Neural progenitor cell (in vitro differentiated cells): ENCODE measurements at places on chromosomes 3 and 15.

DNA sequence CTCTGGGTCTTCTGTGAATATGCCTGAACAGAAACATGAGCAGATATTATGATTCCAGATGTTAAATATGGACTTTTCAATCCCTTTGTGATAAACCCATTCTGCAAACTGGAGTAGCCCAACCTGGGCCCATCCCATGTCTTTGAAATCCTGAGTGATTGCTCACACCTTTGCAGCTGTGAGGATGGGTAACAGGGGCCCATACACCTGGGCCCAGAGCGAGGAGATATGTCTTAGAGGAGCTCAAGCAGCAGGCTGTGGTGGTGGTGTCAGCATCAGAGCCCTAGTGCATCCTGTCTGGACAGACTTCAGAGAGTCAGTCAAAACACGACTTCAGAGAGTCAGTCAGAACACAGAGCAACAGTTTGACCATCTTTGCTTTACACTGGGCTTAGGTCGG, 64.9 kb upstream of the LIMD1 start:
- DNase-seq: no peak

DNA sequence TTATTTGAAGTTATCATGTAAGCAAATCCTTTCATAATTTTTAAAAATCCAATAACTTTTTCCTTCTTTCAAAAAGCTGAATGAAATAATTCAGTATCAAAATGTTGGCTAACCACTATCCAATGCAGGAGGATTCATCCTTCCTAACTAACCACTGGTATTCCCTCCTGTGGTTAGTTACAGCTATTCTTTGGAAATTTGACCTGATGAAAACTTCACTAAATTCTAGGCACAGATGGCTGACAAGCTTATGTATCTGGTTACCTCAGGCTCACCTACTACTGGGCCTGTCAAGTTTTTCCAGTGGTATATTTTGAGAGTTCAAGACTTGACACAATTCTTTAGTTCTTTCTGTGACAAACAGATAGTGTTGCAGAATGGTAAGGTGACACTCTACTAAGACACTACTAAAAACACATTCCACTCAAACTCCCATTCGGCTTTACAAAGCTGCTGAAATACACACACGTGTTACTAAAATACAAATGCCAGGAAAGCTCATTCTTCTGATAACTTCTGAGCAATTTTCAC, 15.8 kb downstream of the NPTN start:
- DNase-seq: no peak

DNA sequence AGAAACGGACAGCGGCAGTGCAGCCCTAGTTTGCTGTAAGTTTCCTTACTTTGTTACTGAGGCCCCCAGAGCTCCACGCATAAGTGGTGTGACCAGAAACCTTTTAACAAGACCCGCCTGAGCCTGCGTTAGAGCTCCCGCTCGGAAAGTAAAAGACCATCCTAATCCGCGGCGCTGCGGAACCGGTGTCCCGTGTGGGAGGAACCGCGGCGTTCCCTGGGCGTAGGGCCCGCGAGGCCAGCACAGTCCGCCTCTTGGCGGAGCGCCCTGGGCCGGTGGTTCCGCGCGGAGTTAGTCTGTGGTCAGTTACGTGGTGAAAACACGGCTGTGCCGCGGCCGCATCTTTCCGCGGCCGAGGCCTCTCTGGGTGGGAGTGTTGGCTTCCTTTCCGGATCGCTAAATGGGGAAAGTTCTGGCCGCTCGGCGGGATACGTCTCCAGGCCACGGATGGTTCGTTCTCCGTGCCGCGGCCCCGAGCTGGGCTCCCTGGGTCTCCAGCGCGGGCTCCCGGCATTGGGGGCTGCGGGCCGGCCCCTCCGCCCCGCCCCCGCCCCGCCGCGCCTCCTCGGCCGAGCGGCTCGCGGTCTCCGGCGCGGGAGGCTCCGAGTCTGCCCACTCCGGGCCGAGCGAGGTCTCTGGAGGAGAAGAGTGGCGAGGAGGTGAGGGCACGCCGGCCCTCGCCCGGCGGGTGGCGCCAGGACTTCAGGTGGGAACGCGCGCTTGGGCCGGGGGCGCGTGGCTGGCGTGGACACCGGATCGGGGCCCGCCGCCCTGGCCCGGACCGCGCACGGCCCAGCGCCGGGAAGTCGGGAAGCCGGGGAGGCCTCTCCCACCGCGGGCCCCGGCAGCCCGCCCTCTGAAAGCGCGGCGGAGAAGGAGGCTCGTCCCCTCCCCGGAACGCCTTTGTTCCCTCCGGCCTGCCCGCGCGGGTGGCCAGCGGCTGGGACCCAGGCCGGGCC, 754 bp downstream of the B3GNT5 start:
- DNase-seq: peak; percentile 79

DNA sequence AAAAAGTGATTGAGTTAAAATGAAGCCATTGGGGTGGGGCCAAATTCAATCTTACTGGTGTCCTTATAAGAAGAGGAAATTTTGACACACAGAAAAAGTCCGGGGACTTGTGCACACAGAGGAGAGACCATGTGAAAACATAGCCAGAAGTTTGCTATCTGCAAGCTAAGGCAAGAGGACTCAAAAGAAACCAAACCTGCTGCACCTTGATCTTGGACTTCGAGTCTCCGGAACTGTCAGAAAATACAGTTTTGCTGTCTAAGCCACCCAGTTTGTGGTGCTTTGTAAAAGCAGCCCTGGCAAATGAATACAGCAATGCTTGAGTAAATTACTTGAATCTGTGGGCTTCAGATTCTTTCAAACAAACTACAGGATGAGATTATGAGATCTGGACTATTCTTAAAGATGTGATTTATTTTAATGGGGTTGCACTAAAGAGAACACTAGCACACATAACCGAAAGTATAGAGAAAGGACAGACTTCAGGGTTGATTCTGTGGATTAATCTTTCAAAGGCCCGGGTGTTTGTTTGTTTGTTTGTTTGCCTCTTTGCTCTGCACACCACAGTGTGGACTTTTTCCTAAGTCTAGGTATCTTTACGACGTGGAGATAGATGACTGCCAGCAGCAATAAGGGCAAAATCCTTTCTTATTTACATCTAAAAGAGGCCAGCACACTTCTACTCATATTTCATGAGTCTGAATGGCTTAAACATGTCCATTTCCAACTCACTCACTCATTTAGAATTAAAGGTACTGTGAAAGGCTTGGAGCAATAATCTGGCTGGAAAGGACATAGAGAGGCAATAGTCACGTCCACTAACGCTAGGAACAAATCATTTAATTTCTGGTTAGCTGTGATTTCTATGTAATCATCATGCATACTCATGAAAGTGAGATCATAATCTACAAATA, 53.9 kb upstream of the SSR3 start:
- DNase-seq: no peak

DNA sequence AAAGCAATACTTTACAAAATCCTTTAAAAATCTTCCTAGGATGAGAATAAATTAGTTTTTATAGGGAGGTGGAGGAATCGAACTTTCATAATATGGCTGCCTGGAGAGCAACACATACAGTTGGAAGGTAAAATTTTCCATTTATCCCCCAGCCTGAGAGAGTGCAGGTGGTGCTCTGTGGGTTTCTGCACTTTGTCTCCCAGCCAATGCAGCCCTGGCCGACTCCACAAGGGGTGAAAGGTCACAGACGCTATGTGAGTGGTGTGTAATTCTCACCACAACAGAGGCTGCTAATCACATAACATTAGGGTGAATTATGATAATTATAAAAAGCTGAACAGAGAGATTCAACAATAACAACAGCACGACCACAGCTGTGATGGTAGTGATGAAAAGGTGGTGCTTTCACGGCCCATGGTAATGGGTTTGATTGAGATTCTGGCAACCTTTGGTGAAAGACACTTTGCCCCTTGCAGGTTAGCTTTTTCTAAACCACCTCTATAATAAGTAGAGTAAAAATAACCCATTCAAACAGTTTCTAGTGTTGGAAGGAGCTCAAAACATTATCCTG, 30.1 kb upstream of the NANOGP8 start:
- peak; percentile 24 for DNase-seq
